ENCODE measurements at places on chromosomes 2 and 18.

- DNase-seq: no peak
These were observed 101.6 kb downstream of the INO80D start for GRCh38 chr2:205984381-205984780.

DNA sequence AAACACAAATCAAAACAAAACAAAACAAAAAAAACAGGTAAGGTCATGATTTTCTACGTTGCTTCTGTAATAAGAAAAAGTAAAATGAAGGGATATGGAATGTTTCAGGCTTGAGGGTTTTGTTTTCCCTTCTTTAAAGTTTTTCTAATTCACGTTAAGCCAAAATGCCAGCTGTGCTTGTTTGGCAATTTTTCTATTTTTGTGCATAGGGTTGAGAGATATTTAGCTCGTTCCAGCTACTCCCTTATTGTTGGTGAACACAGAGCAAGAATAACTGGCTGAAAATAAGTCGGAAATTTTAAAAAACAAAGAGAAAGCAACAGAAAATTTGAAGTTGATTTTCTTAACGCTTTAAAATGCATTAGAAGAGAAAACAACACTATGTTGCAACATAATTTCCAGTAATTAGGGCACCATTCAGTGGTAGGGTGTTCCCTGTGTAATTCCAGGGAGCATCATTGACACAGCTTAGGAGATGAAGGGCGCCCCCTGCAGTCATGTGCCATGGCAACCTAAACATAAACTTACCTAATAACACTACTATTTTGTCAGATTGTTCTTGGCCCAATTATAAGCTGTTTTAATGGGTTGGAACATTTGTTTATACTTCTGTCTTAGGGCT, 99.5 kb downstream of the DTNA start:
- DNase-seq: peak; percentile 34

GRCh38 chr2:29039718-29040480, 34.4 kb downstream of the PCARE start:
- no peak for DNase-seq

GRCh38 chr2:236777408-236777807, 207.8 kb downstream of the ACKR3 start:
- DNase-seq: no peak

GRCh38 chr2:172702451-172702850, 33.2 kb upstream of the RAPGEF4 start:
- DNase-seq: no peak

- DNase-seq: no peak
These were observed 50.1 kb upstream of the TMEM17 start for GRCh38 chr2:62556086-62556485.

- no peak for DNase-seq
These were observed 106.3 kb downstream of the EPHA4 start for GRCh38 chr2:221465776-221466175.

DNA sequence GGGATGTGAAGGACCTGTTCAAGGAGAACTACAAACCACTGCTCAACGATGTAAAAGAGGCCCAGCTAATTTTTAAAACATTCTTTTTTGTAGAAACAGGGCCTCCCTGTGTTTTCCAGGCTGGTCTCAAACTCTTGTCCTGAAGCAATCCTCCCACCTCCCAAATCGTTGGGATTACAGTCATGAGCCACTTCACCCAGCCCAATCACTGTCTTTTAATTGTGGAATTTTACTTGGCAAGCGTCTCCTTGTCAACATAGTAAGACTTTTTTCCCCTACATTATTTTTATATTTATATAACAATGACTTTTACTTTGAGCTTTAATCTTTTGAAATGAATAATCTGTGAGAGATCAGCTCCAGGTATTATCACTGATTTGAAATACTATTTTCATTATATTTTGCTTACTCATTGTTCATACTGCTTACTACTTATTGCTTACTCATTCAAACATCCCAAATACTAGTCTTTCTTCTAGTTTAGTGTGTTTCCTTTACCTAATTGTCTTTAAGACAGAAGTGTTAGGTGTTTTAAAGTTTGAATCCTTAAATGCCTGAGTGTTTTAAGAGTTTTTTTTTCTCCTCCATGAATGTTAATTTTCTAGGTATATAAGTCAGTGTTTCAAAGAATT, 48.9 kb downstream of the PTPN4 start:
- DNase-seq: peak; percentile 31

GRCh38 chr2:240355962-240356361, 79.5 kb upstream of the GPC1 start:
- no peak for DNase-seq

- DNase-seq: peak; percentile 9
These were observed 13.4 kb upstream of the CELF4 start for GRCh38 chr18:37578886-37579513.

- DNase-seq: no peak
These were observed 123.8 kb downstream of the CYP26B1 start for GRCh38 chr2:72023678-72024390.

DNA sequence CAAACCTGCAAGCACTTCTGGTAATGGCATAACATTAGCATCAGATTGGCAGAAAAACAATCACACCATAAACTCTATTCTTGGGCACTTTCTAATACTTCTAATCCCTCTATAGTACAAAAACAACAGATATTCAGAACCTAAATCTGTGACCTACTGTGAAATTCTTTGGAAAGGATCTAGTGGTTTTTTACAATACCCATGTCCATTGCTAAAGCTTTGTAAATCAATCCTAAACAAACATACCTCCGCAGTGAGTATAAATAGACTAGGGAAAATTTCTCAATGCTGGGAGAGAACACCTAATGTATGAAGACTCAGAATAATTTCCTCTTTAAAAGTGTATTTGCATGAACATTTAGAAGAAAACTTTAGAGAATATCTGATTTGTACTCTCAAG, 1098.5 kb upstream of the DDX18 start:
- DNase-seq: no peak

- no peak for DNase-seq
These were observed 30.1 kb downstream of the NCK2 start for GRCh38 chr2:105774781-105775337.

- peak; percentile 92 for DNase-seq
These were observed 77.2 kb downstream of the CD28 start for GRCh38 chr2:203783496-203784203.

- DNase-seq: no peak
These were observed 388.9 kb downstream of the SETBP1 start for GRCh38 chr18:45069546-45069945.

DNA sequence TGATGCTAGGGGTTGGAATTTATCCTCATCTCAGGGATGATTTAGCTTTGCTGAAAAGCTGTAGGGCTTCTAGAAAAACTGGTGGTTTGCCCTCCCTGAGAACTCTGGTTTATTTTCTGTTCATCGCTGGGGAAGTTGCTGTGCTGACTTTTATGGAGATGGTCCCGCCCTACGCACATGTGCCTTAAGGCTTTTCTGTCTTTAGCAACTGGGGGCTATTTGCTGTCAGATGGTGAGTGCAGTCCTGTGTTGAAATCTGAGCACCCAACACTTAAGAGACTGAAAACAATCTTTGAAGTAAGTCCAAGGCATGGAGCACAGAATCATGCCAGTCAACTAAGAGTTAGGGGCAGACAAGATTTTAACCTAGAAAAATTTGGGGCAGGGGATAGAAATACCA, 2148.4 kb upstream of the CELF4 start:
- DNase-seq: no peak

DNA sequence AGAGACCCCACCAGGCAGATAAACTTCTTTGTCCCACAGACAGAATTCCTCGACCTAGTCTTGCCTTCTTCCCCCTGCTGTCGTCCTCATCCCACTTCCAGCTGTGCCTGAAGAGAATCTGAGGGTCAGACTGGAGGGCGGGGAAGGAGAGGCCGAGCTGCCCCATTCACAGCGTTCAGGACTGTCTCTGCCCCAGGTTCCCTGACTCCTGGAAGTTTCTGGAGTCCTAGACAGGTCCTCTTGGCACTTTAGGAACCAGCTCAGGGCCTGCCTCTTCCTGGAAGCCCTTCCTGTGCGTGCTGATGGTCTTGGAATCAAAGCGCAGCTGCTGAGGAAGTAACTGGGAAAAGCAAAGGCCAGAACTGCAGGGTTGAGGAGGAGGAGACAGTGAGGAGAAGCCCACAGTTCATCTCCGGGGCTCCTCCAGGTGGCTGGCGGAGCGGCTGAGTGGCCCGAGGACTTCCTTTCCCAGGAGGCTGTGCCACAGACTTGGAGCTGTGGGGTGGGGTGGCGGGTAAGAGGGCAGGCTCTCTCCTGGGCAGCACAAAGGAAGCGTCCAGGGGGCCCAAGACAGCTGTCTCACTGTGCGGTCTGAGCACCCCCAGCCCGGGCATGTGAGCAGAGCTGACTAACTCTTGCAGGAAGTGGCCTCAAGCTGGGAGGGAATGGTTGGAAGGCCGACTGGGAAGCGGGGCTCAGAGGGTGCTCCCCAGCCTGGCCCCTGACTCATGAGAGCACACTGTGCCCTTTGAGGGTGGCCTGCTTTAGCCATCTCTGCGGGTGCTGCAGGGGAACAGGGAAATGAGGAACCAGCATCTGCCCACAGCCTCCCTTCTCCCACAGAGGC, 39.5 kb downstream of the SDC1 start:
- DNase-seq: peak; percentile 73

- DNase-seq: no peak
These were observed 517 bp downstream of the GCFC2 start for GRCh38 chr2:75710220-75710576.

DNA sequence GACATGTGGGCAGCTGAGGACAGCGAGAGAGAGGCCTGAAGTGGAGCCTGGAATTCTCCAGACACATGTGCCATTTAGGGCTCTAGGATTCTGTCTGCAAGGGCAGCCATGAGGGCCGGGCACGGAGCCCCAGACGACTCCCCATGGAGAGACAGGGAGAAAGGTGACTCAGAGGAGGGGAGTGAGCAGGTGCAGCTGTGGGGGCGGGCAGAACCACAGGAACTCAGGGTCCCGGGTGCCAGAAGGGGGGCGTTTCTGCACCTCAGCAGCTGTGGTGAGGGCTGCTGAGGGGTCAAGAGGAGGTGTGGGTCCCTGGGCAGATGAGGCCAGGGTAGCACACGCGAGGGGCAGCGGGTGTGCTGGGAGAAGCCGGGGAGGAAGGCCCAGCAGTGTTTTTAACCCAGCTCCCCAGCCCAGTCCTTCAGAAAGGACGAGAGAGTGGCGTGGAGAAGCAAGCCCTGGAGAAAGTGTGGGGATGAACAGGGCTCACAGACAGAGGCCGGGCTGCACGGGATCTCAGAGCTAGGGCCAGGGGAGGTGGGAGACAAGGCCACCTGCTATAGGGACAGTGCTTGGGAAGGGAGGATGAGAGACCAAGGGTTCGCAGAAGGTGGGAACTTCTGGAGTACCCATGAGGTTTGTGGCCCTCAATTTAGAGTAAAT, 7.6 kb downstream of the GPR17 start:
- no peak for DNase-seq

GRCh38 chr2:44793322-44793870, 148.1 kb upstream of the SIX3 start:
- DNase-seq: peak; percentile 12

DNA sequence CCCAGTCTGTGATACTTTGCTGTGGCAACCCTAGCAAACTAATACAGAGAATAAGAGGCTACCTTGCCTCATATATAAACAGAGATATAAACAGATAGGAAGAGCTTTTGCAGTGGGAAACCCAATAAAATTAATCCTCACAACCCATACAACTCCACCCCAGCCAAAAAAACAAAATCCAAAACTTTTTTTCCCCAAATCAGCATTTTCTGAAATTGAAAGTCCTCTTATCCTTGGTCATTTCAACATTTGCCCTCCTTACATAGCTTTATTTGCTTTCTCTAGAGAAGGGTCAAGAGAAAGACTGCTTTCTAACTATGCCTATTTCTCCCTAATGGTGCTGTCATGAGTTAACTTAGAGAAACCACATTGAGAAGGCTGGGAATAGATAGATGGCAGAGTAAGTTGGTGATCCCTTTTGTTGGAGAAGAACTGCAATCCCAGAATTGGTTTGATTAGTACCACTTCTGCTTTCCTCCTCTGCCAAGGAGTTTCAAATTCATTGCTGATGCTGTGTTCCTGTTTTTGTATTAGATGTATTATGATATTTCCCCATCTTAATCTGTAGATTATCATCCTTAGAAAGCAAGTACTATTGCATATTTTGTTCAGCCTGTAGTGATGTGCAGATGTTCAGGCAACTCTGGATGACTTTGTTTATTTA, 76.5 kb upstream of the B3GNT2 start:
- no peak for DNase-seq

DNA sequence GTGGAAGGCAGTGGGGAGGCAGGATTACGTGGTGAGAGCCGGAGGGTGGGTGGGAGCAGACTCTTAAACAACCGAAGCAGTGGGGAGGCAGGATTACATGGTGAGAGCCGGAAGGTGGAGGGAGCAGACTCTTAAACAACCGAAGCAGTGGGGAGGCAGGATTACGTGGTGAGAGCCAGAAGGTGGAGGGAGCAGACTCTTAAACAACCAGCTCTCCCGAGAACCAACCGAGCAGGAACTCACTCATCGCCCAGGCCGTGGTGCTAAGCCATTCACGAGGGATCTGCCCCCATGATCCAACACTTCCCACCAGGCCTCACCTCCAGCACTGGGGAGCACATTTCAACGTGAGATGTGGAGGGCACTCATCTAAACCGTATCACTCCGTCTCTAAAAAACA, 87.7 kb downstream of the RTP5 start:
- no peak for DNase-seq

- DNase-seq: peak; percentile 79
These were observed at the start of gene C2orf15 for GRCh38 chr2:99141110-99142108. Gene C2orf15 (plus strand): TSS chr2:99141707. CDS start chr2:99150559, 8,852 bp downstream.

- DNase-seq: peak; percentile 61
These were observed 36.9 kb downstream of the TRAK2 start for GRCh38 chr2:201414099-201415023.

- DNase-seq: peak; percentile 9
These were observed 844.3 kb downstream of the MBD2 start for GRCh38 chr18:53380063-53380639.

- DNase-seq: no peak
These were observed 330.5 kb downstream of the FIGN start for GRCh38 chr2:163405298-163405697.

DNA sequence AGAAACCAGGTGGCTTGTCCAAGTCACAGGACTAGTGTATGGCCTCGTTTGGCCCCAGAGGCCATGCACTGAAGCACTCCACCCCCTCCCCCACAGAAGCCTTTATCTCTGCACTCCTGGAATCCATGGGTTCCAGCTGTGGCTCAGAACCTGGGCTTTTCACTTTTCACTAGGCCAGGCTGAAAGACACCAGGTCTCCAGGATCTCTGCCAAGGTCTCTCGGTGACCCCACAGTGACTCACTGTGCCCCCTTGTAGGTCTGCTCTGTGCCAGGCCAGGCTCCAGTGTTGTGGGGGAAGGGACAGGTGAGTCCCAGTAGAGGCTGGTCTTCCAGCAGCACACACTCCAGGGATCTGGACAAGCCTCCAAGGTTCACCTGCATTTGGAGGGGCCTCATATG, 31.0 kb upstream of the GLI2 start:
- DNase-seq: no peak

GRCh38 chr2:14633061-14633460, 544 bp downstream of the LRATD1 start:
- no peak for DNase-seq

GRCh38 chr18:76467371-76468190, 27.5 kb downstream of the ZNF516 start:
- DNase-seq: no peak

DNA sequence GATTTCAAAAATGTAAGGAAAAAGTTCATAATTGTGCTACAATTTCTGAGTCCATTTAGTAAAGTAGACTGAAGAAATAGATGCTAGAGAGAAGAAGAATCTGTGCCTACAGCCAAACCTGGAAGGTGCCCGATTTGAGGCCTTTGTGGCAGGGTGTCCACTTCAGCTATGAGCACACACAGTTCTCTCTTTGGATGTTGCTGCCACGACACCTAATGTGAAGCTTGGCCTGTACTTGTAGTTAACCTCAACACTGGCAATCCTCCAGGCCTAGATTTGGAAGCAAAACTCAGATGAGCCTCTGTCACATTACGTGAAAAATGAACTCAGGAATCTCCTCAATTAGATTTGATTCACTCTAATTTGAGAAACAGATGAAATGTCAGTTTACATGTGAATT, 90.1 kb upstream of the LRP1B start:
- DNase-seq: no peak
